ENCODE measurements at places on chromosomes 6 and 20. TPM values are rescaled to one million over a fixed set of nuclear protein-coding genes. Genes with fewer than 3 reads are reported as not detected.

The MLN gene
- polyA plus RNA-seq = 2.1 TPM

The QKI gene
- 225 TPM for polyA plus RNA-seq

The LHFPL5 gene
- polyA plus RNA-seq = not detected

The FHL5 gene
- 0.27 TPM for polyA plus RNA-seq
